ENCODE measurements at places on chromosomes 5 and 9.

DNA sequence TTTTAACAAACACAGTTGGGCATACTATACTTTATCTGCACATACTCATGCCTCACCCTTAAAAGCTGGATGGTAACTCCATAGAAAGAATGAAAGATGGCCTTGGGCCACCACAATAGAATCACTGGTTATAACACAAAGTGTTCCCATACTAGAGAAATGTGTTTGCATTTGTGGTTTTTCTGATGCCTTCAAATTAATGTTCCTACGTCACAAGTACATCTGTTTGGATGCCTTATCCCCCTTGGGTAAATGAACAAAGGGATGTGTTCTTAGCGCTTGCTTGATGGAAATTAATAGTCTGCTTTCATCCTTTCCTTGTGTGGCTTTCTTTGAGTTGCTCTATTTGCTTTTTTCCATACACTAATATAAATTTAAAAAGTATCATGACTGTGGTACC is 291.1 kb upstream of the PDE4D start:
- DNase-seq, result no peak

DNA sequence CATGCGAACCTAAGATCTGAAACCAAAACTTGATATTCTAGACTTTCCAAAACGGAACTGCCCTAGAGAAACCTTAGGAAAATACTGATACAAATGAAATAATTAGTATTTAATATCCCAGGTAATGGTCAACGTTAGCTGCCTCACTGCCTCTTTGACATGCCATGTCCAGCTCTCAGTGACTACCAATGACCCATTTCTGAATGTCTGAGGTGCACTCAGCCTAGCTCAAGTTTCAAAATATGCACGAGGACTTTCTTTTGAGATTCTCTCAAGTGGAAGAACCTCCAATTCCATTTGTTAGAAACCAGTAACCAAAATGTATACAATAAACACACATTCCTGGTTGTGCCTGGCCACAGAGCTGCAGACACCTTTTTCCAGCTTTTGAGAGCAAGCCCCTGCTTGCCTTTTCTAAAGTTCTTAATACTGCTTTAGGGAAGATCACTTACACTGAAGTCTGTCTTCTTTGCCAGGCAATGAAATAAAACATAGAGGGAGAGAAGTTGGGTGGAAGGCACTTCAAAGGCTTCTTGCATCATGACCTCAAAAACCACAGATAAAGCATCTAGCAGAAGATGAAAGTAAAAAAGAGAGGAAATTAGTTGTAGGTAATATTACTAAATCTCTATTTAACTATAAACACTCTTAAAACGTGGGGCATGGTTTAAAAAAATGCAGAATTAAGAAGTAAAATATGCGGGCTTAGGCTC is 87.9 kb downstream of the MRPS27 start:
- no peak for DNase-seq

GRCh38 chr9:133233681-133234432 is 24.8 kb upstream of the OBP2B start:
- no peak for DNase-seq

DNA sequence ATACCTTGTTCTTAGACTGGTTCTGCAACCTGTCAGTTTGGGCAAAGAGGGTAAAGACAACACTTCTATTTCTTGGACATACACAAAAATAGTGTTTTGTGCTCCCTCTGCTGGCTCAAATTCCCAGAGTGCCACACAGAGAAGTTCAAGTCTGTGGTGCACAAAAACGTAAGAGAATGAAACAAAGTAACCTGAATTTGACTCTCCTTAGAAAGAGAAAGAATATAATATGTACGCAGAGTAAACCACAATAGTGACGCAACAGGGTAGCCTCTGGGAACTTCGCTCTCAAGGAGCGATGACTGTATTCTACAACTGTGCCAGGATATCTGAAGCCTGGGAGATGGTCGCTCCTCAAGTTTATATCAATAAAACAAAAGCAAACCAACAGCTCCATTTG is 18.5 kb downstream of the DDX31 start:
- DNase-seq, result no peak

- no peak for DNase-seq
Measured at GRCh38 chr5:37109338-37109737, 139.8 kb downstream of the CPLANE1 start.

DNA sequence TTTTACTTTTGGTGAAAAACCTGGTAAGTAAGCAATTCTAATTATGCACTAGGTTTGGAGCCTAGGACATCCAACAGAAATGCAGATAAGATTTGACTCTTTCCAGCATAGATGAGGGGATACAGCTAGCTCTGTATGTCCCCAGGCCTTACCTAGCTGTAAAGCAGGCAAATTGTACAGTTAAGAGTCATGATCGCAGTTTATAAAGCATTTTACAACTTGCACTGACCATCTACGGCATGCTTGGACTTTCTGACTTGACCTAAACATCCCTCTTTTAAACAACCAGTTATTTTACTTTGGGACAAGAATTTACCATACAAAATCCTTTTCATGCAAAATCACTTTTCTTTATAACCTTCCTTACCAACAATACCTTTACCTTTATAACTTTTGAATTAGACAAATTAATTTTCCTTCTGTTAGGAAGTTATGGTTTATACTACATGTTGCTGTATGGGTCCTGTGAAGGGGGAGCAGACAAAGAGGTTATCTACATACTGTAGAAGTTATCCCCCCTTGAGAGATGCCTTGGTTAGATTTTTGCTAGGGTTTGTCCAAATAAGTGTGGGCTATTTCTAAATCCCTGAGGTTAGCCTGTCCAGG is 36.8 kb downstream of the FGD3 start:
- no peak for DNase-seq

DNA sequence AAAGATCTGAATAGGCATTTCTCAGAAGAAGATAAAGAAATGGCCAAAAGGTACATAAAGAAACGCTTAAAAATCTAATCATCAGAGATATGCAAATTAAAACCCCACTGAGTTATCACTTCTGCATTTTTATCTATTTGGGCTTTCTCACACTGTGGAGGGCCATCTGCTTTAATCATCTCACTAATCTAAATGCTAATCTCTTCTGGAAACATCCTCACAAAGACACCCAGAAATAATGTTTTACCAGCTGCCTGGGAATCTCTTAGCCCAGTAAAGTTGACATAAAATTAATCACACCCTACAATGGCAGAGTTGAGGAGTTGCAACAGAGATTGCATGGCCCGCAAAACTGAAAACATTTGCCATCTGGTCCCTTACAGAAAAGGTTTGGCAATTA is 407.9 kb upstream of the CYLC2 start:
- no peak for DNase-seq

- no peak for DNase-seq
Measured at GRCh38 chr5:8316608-8317280, 447.8 kb downstream of the MTRR start.

DNA sequence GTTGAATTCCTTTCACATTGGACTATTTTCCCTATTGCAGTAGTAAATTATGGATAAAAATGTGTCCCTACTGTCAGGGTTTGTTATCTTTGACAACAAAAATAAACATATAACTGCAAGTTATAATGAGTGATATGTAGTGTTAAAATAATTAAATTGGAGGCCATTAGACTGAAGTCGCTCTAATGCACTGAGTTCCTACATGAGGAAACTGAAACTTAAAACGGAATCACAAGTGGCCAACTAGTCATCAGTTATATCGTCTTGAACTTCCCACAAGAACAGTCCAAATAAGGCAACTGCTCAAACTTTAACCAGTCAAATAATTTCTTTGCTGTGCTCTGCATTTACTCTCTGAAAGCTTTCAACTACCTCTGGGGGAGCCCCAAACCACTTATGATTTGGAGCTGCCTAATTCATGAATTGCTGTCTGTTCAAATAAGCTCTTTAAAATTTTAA is 2.1 kb upstream of the IFT74 start:
- DNase-seq, result no peak

GRCh38 chr5:136212252-136212721 is 19.3 kb upstream of the SMIM32 start:
- DNase-seq, result peak; percentile 3

DNA sequence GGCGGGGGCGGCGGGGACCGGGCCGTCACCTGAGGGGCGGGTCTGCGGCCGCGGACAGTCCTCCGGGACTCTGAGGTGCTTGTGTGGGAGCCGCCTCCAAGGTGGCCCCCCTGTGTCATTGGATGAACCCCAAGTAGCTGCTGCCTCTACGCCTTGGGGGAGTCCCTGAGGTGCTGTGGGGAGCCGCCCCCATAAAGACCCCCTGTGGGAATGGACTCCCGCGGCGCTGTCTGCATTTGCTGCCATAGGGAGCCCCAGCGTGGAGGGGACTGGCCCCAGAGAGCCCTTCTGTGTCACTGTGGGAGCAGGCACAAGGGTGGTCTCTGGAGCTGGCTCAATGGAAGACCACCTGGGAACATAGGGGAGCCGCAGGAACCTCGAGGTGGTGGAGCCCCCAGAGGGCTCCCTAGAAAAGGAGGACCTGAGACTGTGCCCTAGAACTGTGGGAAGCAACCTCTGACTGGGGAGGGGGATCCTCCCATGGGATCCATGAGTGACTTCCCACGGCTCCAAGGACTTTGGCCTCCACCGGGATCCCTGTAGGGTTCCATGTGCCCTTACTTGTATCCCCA is 412 bp downstream of the PHF24 start:
- no peak for DNase-seq

DNA sequence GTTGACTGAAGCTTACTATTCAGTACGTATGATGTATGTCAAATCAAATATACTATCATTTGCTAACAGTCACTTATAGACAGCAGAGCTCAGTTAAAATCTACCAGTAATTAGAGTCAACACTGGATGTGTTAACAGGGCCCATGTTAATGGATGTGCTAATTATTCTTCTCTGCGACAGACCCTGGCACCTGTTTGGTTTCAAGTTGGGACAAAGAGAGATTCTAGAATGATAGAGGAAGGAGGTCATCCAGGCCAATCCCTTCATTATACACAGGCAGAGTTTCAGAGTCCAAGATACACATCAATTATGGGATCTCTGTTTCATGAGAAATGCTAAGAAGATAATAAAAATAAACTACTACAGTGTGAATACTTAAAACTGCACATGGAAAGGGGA is 615.0 kb downstream of the ZNF608 start:
- no peak for DNase-seq

Measured in CMK (cell line).